Central memory CD8-positive, alpha-beta T cell (primary cell): ENCODE measurements at places on chromosomes 12 and 14.

GRCh38 chr12:53053218-53054111 is 3.6 kb downstream of the TNS2 start:
- peak overlapping the region; percentile 65 for H3K27ac ChIP-seq
- peak; percentile 40 for DNase-seq
- peaks cover 17% of the 10 kb centered on the region for H3K4me1 ChIP-seq
- peaks cover 10% of the 10 kb centered on the region for H3K36me3 ChIP-seq
- peak overlapping the region; percentile 90 for H3K4me3 ChIP-seq

DNA sequence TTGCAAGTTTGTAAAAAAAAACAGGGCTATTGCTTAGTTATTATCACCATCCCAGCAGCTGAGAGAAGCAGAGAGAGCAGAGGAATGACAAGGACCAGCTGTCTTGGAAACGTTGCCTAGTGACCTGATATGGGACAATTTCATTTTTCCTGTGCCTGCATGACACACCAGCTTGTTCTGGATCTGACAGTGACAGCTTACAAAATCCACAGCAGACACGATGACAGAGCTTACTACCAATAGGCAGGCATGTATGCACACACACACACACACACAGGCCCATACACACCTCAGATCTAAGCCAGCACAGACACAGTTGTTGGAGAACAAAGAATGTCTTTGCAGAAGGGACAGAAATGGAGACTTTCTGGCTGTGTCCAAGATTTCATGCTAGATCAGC is 25.4 kb downstream of the HSPB8 start:
- DNase-seq: no peak
- no peaks in the 10 kb centered on the region for H3K4me1 ChIP-seq

DNA sequence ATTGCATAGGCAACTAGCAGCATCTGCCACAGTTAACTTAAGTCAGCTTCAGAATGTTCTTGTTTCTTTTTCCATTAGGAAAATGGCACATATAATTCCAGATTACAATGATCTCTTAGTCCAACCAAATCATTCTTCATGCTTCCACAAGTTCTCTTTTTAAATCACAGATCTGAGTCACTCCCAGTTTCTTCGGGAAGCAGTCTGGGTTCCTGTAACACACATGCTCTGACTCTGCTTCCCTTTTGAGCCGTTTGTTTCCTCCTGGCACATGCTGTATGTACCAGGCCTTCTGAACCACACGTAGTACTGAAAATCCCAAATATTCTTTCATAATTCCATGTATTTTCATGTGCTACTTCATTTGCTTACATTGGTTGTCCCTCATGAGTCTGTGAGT is 388.8 kb upstream of the PDE3A start:
- H3K27me3 ChIP-seq: peaks cover 7% of the 10 kb centered on the region
- no peak overlapping the region for H3K27ac ChIP-seq
- no peak overlapping the region for H3K4me3 ChIP-seq
- no peak for DNase-seq
- no peaks in the 10 kb centered on the region for H3K4me1 ChIP-seq

DNA sequence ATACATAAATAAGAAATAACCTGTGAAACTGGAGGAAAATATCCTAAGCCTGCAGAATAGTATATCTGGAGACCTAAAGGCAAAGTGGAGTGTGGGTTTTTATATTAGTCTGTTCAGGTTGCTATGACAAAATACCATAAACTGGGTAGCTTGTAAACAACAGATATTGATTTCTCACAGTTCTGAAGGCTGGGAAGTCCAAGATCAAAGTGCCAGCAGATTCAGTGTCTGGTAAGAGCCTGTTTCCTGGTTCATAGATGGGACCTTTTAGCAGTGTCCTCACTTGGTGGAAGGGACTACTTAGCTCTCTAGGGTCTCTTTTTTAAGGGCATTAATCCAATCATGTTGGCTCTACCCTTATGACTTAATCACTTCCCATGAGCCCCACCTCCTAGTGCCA is 25.4 kb upstream of the NEDD1 start:
- H3K27ac ChIP-seq: no peak overlapping the region
- H3K4me3 ChIP-seq: no peak overlapping the region
- H3K27me3 ChIP-seq: peaks cover 55% of the 10 kb centered on the region
- no peaks in the 10 kb centered on the region for H3K4me1 ChIP-seq
- no peak for DNase-seq
- H3K36me3 ChIP-seq: no peaks in the 10 kb centered on the region

DNA sequence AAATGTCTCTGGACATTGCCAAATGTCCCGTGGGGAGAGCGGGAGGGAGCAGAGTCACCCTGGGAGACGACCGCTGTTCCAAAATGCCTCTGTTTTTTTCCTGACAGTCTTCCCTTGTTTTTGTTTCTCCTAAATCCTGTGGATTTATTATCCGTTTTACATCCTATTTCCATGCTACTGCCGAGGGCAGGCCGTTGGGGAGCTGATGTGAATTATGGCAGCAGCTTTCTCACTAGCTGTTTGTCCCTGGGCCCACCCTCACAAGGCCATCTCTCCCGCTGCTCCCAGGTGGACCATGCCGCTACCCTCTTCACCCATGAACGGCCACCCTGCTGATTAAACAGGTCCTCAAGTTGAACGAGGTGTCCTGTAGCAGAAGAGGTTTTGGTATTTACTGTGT is 55.2 kb downstream of the FBXL14 start:
- no peak overlapping the region for H3K4me3 ChIP-seq
- no peak overlapping the region for H3K27ac ChIP-seq
- H3K27me3 ChIP-seq: peaks cover 79% of the 10 kb centered on the region
- no peak for DNase-seq
- no peaks in the 10 kb centered on the region for H3K36me3 ChIP-seq
- H3K4me1 ChIP-seq: peaks cover under 1% of the 10 kb centered on the region

DNA sequence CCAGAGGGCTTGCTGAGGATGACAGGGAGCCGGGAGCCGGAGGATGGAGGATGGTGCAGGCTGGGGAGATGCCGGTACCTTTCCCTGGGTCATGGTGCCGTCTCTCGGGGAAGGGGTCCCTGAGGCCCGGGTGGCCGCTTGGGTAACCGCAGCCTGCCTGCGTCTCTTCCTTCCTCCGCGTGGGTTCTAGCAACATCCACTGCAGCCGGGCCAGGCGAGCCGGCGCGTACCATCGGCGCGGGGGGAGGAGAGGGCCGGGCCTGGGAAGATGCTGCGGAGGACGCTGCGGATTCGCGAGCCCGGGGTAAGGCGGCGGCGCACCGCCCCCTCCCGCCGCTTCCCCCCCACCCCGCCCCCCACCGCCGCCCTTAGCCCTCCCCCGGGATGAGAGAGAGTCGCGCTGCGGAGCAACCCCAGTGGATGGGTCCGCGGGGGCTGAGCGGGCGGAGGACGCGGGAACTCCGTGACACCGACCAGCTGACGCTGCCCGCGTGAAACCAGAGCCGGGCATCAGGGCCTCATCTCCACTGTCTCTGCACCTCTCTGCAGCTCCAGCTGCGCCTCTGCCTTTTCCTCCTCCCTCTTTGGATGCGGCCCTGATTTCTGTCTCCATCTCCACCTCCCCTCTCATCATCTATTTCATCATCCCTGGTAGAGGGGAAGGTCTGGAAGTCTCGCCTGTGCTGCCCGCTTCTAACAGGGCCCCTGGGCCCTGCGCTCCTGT is at the start of gene FAIM2:
Gene FAIM2, minus strand, starts transcription at position 201 of the 724 bp plus-strand sequence. Its CDS starts 108 bp downstream, at position 93.
- peak within 1 kb of the TSS; percentile 76 for H3K4me3 ChIP-seq
- H3K27ac ChIP-seq: peak within 1 kb of the TSS; percentile 56
- no peaks in the 10 kb centered on the region for H3K36me3 ChIP-seq

DNA sequence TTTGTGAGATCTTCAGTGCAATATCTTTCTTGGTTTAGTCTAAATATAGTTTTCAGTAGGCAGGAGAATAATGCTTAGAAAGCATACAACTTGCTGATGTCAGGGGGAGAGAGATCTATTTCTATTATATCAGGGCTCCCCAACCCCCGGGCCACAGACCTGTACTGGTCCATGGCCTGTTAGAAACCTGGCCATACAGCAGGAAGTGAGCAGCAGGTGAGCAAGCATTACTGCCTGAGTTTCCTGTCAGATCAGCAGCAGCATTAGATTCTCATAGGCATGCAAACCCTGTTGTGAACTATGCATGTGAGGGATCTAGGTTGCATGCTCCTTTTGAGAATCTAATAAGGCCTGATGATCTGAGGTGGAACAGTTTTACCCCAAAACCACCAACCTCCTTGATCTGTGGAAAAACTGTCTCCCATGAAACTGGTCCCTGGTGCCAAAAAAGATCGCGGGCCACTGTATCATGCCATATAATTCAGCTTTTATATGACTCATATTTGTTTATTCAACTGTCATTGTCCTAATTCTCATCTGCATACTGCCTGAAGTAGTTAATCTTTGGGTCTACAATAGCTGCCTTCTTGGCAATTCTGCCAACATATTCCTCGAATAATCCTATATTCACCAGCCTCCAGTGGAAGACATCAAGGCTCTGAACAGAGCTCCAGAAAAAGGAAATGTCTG is 163.6 kb upstream of the DYRK2 start:
- peaks cover 39% of the 10 kb centered on the region for H3K4me1 ChIP-seq
- H3K27me3 ChIP-seq: no peaks in the 10 kb centered on the region
- DNase-seq: no peak
- peaks cover 3% of the 10 kb centered on the region for H3K36me3 ChIP-seq
- H3K27ac ChIP-seq: peak overlapping the region; percentile 88

GRCh38 chr12:28998662-28999120 is 150.4 kb upstream of the FAR2 start:
- H3K27ac ChIP-seq: no peak overlapping the region
- no peak overlapping the region for H3K4me3 ChIP-seq
- peaks cover 10% of the 10 kb centered on the region for H3K27me3 ChIP-seq
- no peaks in the 10 kb centered on the region for H3K4me1 ChIP-seq
- DNase-seq: no peak
